ENCODE measurements at places on chromosomes 7 and 10. TPM values are rescaled to one million over a fixed set of nuclear protein-coding genes. Genes with fewer than 3 reads are reported as not detected.

DNA sequence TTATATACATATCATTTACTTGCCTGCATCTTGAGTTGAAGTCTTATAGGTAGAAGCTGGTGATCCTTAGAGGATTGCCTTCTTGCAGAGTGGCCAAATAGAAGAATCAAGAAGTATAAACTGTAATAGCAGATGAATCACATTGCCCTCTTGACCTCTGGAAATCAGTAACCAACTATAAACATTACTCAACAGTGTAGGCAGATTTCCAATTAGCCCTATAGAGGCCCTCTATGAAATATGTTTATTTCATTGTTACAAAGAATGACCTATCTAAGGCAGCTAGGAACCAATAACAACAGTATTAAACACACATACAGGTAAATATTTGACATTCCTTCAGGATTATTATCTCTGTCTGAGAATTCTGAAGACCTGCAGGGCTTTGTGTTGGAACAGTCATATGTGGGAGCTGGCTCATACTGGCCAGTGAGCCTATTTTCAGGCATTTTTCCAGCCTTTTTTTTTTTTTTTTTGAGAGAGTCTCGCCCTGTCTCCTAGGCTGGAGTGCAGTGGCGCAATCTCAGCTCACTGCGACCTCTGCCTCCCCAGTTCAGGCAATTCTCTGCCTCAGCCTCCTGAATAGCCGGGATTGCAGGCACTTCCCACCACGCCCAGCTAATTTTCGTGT lies 7.2 kb upstream of the SRI start:
- H3K4me3 ChIP-seq: no peak overlapping the region
- no peaks in the 10 kb centered on the region for H3K27me3 ChIP-seq
- H3K27ac ChIP-seq: no peak overlapping the region
- H3K36me3 ChIP-seq: no peaks in the 10 kb centered on the region
- H3K4me1 ChIP-seq: peaks cover 18% of the 10 kb centered on the region

DNA sequence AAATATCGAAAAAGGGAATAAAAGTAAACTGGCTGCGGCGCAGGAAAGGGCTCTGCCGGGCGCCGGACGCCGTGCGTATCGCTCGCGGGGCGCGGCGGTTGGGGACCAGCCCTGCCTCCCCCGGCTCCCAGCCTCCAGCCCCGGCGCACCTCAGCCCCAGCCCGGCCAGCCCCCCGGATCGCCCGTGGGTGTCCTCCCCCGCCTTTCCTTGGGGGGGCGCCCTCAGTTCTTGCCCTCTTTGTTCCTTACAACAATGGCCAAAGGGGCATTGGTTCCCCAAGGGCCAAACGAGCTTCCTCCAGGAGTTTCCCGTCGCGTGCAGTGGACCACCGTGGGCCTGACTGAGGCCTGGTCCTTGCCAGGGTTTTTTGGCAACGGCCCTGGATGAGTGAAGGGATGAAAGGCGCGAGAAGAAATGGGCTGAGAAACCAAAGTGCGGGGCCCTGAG lies 1.2 kb downstream of the MACROH2A2 start:
- H3K4me3 ChIP-seq: peak overlapping the region; percentile 81
- no peak for DNase-seq
- H3K36me3 ChIP-seq: no peaks in the 10 kb centered on the region
- H3K27ac ChIP-seq: no peak overlapping the region

- no peaks in the 10 kb centered on the region for H3K27me3 ChIP-seq
- H3K27ac ChIP-seq: no peak overlapping the region
- H3K4me3 ChIP-seq: no peak overlapping the region
- H3K36me3 ChIP-seq: no peaks in the 10 kb centered on the region
Measured at GRCh38 chr7:92631067-92631849, 41.1 kb upstream of the FAM133B start.

DNA sequence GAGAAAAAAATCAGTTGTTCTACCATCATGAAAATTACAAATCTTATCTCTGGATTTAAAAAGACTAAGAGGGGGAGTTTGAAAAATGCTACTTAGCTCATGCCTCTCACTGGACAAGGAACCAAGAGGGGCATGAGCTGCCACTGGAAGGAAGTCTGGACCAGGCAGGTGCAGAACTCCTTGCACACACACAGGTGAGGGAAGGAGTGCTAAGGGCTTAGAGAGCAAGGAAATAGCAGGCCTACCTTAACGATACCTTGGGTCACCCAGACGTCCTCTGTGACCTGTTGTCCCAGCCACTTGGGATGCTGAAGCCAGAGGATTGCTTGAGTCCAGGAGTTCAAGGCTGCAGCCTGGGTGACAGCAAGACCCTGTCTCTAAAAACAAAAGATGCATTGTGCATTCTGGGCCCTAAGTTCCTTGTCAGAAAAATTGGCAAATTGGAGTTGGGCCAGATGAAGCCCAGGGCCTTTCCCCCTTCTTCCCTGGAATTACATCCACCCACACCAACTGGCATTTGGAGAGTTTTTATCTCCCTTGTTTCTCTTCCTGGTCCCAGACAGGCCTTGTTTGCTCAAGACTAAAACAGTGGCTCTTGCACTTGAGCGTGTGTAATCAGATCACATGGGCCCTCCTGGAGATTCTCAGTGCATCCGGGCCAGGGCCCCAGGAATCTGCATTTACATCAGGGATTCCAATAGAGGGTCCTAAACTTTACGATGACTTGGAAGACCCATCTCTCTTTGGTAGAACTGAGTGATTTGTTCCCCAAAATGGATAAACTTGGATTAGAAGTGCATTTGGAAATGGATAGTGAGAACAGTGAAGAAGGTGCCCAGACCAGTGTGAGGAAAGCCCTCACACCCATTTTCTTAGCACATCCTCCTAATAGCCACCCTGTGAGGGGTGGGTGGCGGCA lies 3.0 kb downstream of the DDIT4 start:
- H3K27ac ChIP-seq: peak overlapping the region; percentile 65
- peaks cover 15% of the 10 kb centered on the region for H3K36me3 ChIP-seq
- H3K4me3 ChIP-seq: peak overlapping the region; percentile 92
- peaks cover 12% of the 10 kb centered on the region for H3K4me1 ChIP-seq
- no peaks in the 10 kb centered on the region for H3K27me3 ChIP-seq

- H3K27ac ChIP-seq: no peak overlapping the region
- H3K36me3 ChIP-seq: no peaks in the 10 kb centered on the region
- DNase-seq: no peak
- H3K27me3 ChIP-seq: peaks cover 43% of the 10 kb centered on the region
- no peaks in the 10 kb centered on the region for H3K4me1 ChIP-seq
- no peak overlapping the region for H3K4me3 ChIP-seq
Measured at GRCh38 chr10:48742891-48743860, 58.5 kb downstream of the WDFY4 start.

- 0 out of 2 replicates have a peak, but pooled peaks cover 3% of the 10 kb centered on the region for H3K4me1 ChIP-seq
- H3K27me3 ChIP-seq: no peaks in the 10 kb centered on the region
- no peaks in the 10 kb centered on the region for H3K36me3 ChIP-seq
- DNase-seq: no peak
- no peak overlapping the region for H3K4me3 ChIP-seq
- no peak overlapping the region for H3K27ac ChIP-seq
Measured at GRCh38 chr7:11430112-11430511, 401.9 kb downstream of the THSD7A start.

GRCh38 chr10:69685426-69685801 lies 55.4 kb downstream of the FAM241B start:
- no peaks in the 10 kb centered on the region for H3K4me1 ChIP-seq
- no peak overlapping the region for H3K4me3 ChIP-seq
- DNase-seq: no peak
- no peak overlapping the region for H3K27ac ChIP-seq
- H3K36me3 ChIP-seq: no peaks in the 10 kb centered on the region
- peaks cover 62% of the 10 kb centered on the region for H3K27me3 ChIP-seq

GRCh38 chr10:88661577-88661976 lies 2.7 kb upstream of the LIPF start:
- peaks cover 40% of the 10 kb centered on the region for H3K4me1 ChIP-seq
- no peaks in the 10 kb centered on the region for H3K36me3 ChIP-seq
- no peak overlapping the region for H3K27ac ChIP-seq
- H3K27me3 ChIP-seq: no peaks in the 10 kb centered on the region
- H3K4me3 ChIP-seq: no peak overlapping the region
- no peak for DNase-seq

DNA sequence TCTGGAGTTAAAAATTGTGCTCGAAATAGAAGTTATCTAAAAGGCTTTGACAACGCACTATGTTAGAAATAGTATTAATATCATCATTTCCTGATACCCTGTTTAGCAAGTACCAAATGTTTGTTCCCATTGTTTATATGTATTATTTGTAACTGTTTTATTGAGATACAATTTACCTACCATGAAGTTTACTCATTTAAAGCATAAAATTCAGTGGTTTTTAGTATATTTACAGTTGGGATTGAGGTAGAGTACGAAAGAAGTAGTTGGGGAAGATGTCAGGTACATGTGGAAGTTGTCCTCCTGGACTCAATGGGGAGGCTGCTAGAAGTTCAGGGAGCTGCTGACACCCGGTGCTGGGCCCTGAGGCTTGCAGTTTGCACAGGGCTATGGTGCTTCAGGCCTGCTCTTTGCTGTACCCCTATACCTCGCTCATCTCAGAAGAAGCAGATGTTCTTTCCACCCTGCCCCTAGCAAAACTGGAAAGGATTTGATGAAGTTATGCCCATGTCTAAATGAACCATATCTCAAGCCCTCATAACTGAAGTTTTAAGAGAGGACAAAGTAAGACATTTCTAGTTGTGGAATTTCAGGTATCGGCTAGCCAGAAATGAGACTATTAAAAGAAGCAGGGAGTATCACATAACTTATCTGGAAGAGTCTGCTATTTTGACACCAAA lies 25.2 kb upstream of the WNT16 start:
- H3K4me1 ChIP-seq: peaks cover 23% of the 10 kb centered on the region
- no peak for DNase-seq
- no peak overlapping the region for H3K4me3 ChIP-seq
- no peaks in the 10 kb centered on the region for H3K27me3 ChIP-seq
- no peaks in the 10 kb centered on the region for H3K36me3 ChIP-seq

GRCh38 chr10:76667408-76668370 lies 969.9 kb downstream of the KCNMA1 start:
- no peaks in the 10 kb centered on the region for H3K36me3 ChIP-seq
- no peak overlapping the region for H3K27ac ChIP-seq
- peaks cover 5% of the 10 kb centered on the region for H3K27me3 ChIP-seq
- DNase-seq: no peak
- no peak overlapping the region for H3K4me3 ChIP-seq

DNA sequence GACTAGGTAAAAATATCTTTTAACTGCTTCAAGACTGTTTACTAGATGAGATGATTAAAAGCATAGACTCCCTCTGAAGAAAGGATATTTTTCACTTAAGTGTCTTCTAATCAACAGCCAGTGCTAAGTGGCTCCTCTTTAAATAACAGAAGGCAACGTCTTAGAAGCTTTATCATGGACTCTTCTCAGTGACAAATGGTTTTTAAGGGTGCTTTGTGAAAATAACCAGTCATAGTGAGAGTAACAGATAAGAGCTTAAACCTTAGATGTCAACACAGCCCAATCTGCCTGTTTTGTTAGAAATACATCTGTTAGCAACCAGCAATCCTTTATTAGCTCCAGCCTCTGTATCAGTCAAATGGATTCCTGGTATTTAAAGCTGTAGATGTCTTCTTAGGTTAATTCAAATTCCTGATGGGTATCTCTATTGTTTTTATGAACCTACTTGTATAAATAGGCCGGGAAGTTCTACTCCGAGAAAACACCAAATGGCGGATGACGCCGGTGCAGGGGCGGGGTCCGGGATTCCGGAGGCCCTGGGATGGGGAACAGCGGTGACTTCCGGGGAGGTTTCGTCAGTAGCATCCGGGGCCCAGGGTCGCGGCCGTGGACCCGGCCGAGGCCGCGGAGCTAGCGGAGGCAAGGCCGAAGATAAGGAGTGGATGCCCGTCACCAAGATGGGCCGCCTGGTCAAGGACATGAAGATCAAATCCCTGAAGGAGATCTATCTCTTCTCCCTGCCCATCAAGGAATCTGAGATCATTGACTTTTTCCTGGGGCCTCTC lies 285.4 kb downstream of the GPR37 start:
- no peak for DNase-seq
- no peaks in the 10 kb centered on the region for H3K4me1 ChIP-seq
- no peak overlapping the region for H3K4me3 ChIP-seq
- H3K27me3 ChIP-seq: no peaks in the 10 kb centered on the region
- H3K27ac ChIP-seq: no peak overlapping the region

DNA sequence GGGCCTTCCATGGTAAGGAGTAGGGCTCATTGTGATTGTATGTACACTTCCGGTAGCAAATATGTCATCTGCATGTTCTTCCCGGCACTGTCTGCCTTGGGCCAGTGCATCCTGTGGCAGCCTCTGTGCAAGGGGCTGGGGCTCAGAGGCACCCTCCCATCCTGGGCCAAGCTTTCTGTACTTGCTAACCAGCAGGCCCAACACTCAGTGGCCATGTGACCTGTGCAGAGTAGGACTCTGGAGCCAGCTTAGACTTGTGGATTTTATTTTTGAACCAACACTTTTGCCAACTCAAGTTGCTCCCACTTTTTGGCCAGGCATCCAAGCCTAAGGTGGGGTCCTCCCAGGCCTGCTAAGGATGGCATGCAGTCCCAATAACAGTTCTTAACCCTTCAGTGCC lies 25.0 kb downstream of the LDB3 start:
- H3K4me3 ChIP-seq: no peak overlapping the region
- H3K27me3 ChIP-seq: no peaks in the 10 kb centered on the region

- H3K27me3 ChIP-seq: no peaks in the 10 kb centered on the region
- peak within 1 kb of the TSS; percentile 97 for H3K4me3 ChIP-seq
- DNase-seq: peak; percentile 86
- H3K27ac ChIP-seq: peak within 1 kb of the TSS; percentile 89
- H3K36me3 ChIP-seq: no peaks in the 10 kb centered on the region
Measured at GRCh38 chr10:48604991-48605508, at the start of gene ARHGAP22. TSS of gene ARHGAP22 (minus strand) at chr10:48605073. CDS start at chr10:48604796, 277 bp downstream.

DNA sequence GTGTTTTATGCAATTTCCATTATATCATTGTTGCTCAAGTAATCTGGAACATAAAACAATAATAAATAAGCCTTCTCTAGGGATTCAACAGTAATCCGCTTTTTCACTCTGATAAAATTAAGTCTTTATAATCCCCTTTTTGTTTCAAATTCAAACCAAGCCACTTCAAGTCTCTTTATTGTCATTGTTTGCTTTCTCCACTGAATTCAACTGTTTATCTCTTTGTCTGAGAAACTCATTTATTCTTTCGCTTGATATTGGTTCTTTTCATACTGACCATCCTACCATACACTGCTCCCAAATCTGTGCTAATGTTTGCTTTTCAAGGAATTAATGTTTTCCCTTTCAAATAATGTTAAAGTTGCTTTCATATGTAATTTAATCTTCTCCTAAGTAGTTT lies 550.4 kb upstream of the PCDH15 start:
- 0 out of 2 replicates have a peak, but pooled peaks cover under 1% of the 10 kb centered on the region for H3K4me1 ChIP-seq
- H3K27me3 ChIP-seq: no peaks in the 10 kb centered on the region
- DNase-seq: no peak
- no peak overlapping the region for H3K4me3 ChIP-seq

GRCh38 chr10:98748298-98748697 lies 301.6 kb upstream of the HPS1 start:
- no peaks in the 10 kb centered on the region for H3K27me3 ChIP-seq
- no peak overlapping the region for H3K27ac ChIP-seq
- H3K4me1 ChIP-seq: no peaks in the 10 kb centered on the region

The MRPS17 gene
- 10.4 TPM for total RNA-seq

The CTTNBP2 gene
- total RNA-seq: not detected

The AKAP9 gene
- total RNA-seq: 24.1 TPM

The TFPI2 gene
- 435 TPM for total RNA-seq

All from GM23248 (cell line).